Stimulated activated CD4-positive, alpha-beta T cell treated with anti-CD3 and anti-CD28 coated beads, Interleukin-1b, Interleukin-23, amount 100 ng/mL, for 1 hour (primary cell): ENCODE measurements at places on chromosomes 11 and 22.

DNA sequence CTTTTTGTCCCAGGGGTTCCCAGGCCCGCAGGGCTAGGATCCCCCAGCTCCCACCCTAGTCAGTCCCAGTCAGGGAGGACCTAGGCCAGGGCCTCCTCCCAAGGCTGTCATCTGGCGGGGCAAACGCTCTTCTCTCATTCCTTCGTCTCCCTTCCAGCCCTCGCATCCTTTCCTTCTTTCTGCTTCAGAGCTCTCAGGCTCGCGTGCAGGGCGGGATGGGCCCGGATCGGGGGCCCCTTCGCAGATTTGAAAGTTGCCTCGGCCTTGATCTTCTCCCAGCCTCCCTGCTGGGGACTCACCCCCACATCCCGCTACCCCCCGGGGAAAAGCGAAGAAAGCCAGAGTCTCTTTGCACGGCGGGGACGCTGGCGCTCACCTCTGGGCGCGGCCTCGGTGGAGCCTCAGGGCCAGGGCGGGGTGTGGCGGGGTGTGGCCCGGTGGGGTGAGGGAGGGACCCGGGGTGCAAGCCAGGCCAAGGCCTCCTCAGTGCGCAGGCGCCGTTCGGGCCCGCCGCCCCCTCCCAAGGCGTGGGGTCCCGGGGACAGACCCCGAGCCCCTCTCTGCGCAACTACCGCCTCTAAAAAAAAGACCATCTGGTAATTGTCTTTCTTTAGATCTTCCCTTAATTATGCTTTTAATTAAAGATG is 14.8 kb upstream of the PAX6 start:
- DNase-seq, result no peak

- DNase-seq, result no peak
Observed at GRCh38 chr11:96337541-96338431, 5.2 kb downstream of the MAML2 start.

DNA sequence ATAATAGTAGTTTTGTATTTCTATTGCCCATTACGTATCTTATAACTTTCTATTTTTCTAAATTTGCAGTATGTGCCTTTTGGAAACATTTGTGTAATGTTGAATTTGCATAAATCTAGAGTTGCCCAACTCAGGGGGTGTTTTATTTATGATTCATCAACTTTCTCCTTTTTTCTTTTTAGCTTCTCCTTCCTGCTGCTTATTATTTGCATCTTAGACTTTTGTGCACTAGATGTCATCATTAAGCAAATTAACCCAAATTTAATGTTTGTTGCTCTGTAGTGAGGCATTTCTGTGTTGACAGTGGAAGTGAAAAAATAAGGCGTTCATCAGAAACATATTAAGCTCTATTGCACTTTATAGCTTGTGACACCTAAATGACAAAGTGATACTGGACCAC is 56.2 kb upstream of the ZBED5 start:
- no peak for DNase-seq

DNA sequence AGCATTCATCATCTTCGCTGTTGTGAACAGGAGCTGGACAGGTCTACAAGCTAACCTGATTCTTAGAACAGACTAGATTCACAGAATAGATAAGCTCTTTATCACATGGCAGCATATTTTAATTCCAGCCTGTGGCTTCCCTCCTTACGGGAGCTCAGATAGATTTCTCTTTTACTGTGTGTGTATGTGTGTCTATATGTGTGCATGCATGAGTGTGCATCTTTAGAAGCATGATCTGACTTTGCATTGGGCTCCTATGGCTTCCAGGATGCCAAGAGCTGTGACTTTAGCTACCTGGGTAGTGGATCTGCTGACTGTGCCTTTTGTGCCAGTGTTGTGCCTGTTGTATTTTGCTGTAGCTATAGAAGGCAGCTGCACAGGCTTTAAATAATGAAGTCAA is 44.3 kb downstream of the ZNRF3 start:
- no peak for DNase-seq
